ENCODE measurements at places on chromosomes 5 and 9.

DNA sequence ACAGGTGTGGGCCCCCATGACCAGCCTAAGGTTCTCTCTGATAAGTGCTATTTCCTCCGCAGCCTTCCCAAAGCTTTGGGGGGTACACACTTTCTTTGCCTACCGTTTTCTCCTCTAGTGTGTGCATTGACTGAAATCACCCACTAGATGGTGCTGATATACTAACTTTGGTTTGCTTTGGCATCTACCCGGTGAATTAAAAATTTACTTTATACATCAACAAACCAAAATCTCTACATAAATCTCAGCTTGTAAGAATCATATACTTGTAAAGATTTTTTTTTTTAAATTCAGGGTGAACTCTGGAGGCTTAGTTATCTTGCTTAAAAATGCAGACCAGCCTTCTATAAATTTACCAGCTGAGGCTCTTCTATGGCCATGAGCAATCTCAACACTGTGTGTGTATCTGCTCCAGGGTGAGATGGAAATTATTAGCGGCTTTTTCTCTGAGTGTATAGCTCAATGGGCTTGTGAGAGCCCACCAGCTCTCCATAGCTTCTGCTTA, 475.7 kb upstream of the TNC start:
- DNase-seq: peak; percentile 8

GRCh38 chr5:93053825-93054224, 527.2 kb downstream of the NR2F1-AS1 start:
- no peak for DNase-seq

DNA sequence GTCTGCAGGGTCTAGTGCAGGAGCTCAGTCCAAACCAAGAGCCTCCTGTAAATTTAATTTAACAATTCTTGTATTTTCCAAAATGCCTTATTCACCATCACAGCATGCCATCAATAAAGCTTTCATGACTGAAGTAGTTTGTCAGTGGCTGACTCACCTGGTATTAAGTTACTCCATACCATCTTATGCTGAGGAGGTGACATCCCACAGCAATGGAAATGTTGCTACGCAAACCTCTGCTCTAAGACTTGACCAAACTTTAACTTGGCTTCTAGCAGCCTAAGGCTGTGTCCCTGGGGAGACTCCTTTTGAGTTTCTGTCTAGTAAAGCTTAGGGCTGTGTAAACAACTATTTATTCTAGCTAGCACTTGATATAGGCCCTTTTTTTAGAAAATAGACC, 1231.3 kb upstream of the CDH18 start:
- DNase-seq: no peak

- DNase-seq: no peak
These were observed 26.7 kb upstream of the CAMK4 start for GRCh38 chr5:111197523-111197922.

DNA sequence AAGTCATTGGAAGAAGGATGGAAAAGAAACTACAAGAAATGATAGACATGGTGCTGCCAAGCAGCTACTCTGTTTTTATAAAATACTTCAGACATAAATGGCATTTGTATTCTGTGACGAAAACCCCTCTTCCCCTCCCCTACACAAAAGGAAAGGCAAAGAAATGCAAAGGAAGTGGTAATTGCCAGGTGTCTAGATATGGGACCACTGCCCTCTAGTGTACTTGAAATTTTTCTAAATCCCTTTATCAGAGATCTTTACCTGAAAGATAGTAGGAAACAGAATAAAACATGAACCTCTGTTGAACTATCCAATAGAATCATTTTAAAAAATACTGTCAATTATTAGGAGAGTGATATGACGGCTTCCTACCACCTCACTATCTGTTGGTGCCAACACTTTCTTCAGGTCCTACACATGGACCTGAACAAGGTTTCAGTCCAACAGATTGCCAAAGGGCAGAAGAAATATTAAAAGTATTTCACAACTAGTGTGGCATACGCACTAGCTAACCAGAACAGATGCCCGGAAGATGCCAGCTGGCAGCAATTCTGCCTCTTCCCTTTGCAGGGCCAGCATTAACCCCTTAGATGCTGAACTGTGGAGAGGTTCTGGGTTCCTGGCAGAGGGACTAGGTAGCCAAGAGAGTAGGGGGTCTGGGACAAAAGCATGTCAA, 104.1 kb downstream of the TSSK1B start:
- peak; percentile 4 for DNase-seq

- DNase-seq: no peak
These were observed 48.5 kb downstream of the PLGRKT start for GRCh38 chr9:5389109-5389732.

DNA sequence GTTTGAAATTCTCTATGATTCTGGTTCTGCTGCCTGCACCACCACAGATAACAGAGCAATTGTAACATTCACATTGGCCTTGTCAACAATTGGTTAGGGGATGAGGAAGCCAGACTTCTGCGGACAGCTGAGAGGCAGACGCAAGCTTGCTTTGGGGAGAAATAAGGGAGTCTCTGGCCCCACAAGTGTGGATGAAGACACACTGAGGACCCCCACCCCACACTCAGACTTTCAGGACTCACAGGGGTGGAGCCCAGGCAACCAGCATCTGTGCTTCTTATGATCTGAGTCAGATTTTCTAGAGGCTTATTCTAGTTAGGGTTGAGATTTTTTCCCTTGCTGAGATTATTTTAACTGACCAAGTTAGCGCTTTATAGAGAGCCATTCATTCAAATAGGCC, 140.3 kb upstream of the IRX2 start:
- no peak for DNase-seq

DNA sequence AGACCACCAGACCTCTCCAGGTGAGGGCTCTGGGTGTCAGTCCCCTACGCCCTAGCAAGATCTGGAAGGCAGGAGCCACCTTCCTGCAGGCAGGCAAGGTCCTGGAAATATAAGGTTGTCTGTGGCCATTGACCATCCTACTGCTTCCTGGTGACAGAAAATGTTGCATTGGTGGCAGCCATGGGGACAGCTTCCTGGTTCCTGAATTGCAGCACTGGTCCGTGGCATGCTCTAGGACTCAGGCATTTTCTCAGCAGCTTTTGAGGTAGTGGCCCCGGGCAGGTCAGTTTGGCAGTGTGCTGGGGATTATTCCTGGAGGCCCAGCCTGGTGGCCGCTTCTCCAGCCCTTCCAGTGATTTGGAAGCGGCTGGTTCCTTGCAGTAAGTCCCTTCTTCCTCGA, 36.6 kb upstream of the KCNMB1 start:
- DNase-seq: no peak

- DNase-seq: no peak
These were observed 48.0 kb downstream of the CAMK2A start for GRCh38 chr5:150241298-150242160.

DNA sequence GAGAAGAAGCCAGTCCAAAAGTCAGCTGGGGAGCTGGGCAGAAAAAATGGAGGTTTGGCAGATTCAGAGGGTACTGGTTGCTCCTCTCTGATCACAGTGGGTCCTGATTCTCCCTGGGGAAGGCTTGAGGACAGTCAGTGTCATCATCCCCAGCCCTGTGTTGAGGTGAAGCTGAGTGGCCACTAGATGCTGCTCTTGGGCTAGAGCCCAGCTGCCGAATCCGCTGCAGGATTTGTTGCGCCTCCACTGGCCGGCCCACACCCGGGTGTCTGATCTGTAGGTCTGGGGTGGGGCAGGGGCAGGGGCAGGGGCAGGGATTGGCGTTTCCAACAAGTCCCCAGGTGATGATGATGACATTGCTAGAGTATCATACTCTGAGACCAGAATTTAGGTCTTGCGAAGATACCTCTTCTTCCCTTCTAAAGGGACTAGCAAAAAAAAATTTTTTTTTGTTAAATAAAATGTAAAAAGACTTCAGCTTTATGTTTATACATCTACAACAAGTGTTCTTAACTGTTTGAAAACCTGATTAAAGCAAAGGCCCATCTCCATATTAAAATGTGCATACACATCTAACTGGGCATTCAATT, 106.8 kb downstream of the PDE6A start:
- no peak for DNase-seq

- DNase-seq: no peak
These were observed 269.2 kb downstream of the TMEM38B start for GRCh38 chr9:105963343-105964099.

GRCh38 chr9:30630459-30630858, 1754.0 kb upstream of the ACO1 start:
- no peak for DNase-seq

- DNase-seq: no peak
These were observed 13.4 kb downstream of the HSPA5 start for GRCh38 chr9:125227761-125228160.

- no peak for DNase-seq
These were observed 202.6 kb downstream of the ZSWIM6 start for GRCh38 chr5:61534481-61535267.

DNA sequence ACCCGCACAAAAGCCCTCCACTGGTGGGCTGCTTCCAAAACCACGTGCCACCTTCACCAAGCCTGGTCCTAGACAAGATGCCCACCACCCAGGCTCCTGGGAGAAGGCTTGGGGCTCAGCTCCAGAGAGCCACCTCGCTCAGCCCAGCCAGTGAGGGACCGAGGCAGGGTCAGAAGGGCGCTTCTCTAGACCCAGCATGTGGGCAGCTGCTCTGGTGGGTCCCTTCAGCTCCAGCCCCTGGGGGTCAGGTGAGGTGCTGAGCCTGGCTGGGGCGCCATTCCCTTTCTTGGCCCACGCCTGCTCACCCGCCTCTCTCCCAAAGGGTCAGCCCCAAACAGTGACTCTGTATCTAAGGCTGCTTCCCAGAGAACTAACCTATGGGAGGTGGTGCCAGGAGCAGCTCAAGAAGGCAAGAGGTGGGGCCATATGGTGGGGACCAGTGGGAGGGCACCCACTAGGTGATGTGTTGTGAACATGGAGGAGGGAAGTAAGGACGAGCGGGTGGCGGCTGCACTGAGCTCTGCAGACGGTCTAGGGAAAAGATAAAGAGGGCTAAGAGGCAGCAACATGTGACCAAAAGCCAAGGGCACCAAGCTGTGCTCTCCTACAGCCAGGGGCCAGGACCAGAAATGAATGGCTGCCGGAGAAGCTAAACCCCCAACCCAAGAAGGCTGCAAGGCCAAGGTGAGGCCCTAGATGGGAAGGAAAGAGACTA, 79.3 kb downstream of the CAMSAP1 start:
- no peak for DNase-seq

DNA sequence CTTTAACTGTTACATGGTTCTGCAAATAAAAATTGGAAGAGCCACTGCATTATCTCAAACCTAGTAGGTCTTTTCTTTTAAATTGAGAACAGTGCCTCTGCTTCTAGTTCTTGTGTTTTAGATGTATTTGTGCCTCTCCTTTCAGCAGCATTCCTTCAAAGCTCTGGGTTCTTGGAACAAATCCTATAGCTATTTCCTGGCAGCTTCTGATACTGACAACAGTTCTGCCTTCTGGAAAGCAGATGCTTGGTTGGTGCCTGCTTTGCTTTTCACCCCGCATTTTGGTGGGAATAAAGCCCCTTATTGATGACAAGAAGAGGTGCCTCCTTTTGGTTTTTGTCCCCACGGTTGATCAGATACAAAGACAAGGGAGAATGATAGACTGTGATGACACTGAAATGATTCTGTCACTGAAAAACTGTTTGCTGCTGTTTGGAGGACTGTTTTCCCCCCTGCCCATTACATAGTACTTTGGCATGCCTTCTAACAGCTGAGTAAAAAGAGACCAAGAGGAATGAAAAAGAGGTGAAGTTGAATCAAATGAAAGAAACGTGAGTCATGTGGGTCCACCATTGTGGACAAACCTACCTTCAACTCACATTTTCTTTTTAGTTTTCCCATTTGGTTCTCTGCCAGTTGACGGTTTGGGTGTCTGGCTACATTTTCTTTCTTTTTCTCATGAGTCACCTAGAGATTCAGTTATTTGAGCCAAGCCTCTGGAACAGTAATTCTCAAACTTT, 5.6 kb downstream of the PTCD2 start:
- DNase-seq: no peak

DNA sequence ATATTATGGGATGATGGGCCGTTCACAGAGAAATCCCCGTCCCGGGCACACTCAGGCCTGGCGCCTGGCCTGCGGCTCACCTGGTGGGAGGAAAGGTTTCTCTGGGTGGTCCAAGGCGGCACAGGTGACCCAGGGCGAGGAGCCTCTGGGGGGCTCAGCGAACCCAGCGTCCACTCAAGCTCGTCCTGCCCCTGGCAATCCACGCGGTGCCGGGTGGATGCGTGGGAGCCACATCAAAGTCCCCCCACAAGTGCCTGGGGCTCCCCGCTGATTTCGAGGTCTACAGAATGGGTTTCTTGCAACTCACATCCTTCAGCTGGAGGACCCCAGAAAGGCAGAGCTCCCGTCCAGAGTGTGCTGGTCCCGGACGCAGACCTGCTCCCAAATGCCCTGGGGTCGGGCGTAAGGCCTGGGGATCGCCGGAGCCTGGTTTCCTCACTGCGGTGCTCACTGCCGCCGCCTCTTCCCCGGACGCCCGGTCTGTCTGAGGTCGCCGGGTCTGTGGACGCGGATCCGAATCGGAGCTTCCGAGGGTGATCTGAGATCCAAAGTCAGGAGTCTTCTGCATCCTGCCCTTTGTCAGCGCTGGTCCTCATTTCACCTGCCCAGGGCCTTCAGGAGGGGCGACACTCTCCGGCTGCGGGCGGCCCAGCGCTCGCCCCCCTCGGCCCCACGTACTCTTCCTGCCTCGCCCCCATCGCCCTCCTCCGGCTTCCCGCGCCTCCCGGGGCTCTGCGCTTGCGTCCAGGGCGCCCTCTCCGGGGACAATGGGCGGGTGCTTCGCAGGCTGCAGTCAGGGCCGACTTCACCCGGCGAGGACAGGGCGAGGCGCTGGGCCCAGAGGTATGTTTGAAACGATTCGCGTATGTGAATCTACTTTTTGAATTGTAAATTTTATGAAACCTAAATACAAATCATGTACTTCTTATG, 20.0 kb upstream of the RUFY1 start:
- no peak for DNase-seq

DNA sequence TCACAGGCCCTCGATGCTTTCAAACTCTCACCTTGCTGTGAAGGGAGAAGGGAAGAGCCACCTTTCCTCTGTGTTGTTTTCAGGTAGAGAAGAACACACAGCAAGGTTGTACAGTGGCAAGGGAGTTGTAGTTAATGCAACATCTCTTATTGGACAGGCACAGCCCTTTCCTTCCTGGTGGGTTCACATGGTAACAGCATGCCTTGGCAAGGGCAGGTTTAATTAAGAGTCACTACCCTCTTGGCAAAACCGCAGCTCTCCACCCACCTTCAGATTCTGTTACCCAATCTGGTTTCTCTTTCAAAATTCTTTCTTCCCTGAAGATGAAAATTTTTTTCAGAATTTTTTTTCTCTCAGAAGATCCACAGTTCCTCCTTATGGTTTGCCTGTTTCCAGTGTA, 253.1 kb downstream of the TLR4 start:
- peak; percentile 67 for DNase-seq

DNA sequence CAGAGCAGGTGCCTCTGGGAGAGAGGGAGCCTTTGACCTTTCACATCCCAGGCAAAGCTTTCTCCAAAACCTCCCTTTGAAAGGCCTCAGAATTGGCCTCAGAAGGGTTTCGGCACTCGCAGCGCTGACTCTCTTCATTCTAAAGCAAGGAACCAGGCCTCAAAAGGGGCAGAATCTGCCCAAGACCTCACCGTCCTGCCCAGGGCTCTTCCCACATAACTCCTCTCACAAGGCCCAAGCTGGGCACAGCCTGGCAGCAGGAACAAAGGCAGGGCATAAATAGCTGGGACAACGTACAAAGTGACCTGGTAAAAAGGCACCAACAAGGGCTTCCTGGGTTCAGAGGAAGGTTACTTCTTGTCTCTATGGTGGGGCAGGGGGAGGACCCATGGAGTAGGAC, 166.3 kb upstream of the FSTL4 start:
- no peak for DNase-seq

Measured in NCI-H2081 (cell line).